ENCODE measurements at places on chromosomes 7 and 10.

- DNase-seq = no peak
These were observed 298.6 kb downstream of the EXOC4 start for GRCh38 chr7:133551466-133551865.

DNA sequence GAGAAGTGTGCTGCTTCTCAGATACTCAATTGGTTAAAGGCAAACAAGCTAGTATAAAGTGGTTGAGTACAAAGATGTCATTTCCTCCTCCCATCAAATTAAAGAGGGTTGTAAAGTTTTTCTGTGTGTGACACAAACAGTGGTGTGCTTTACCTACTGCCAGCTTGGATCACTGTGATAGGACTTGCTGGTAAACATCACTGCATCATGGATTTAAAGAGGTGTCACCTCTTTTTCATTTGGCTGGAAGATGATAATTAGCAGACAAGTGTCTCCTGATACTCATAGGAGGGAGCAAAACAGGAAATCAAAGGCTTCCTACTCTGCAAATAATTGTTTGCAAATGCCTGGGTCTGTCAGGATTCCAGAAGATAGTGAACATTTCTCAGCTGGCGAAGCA is 200.5 kb downstream of the MDFIC start:
- no peak for DNase-seq

DNA sequence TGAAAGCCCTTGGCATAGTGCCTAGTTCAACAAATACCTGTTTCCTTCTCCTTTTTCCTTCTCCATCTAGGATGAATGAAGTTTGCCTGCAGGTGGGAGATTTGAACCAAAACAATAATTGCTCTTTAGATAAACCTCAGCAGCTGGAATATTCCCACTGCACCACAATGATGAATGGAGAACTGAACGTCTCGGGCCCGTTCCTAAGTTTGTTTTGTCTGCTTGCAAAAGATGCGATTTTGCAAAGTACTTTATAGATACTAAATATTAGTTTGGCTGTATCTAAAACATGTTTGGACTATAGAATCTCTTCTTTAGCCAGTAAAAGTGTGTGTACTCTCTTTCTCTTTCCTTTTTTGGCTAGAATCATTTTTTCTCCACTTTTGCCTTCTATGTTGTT is 75.8 kb upstream of the BMPER start:
- DNase-seq = no peak

DNA sequence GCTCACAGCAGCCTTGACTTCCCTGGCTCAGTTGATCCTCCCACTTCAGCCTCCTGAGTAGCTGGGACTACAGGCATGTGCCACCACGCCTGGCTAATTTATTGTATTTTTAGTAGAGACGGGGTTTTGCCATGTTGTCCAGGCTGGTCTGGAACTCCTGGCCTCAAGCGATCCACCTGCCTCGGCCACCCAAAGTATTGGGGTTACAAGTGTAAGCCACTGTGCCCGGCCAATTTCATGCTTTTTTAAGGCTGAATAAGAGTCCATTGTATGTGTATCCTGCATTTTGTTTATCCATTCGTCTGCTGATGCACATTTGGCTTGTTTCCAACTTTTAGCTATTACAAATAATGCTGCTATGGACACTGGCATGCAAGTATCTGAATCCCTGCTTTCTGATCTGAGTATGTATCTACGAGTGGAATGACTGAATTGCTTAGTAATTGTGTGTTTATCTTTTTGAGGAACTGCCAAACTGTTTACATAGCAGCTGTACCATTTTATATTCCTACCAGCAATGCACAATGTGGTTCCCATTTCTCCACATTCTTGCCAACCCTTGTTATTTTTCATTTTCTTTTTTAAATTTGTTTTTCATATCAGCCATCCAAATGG is 37.3 kb upstream of the TPST1 start:
- DNase-seq = no peak

DNA sequence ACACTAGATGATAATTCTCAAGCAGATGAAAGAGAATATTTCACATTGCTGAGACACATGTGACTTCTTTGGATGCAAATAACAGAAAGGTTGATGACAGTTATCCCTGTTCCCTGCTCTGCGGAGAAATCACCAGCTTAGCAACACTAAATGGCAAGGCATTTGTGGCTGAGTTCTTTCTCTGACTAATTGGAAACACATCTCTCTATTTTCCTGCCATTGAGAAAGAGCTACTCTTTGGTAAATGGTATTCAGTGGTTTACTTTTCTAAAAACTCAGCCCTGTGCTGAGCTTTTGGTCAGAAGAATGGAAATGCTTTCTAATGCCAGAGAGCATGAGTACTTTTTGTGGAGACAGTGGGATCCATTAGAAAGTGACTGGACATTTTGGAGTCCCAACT is 771.4 kb downstream of the LRMDA start:
- DNase-seq = no peak

- DNase-seq = no peak
These were observed 55.1 kb downstream of the ANKMY2 start for GRCh38 chr7:16590424-16590823.

- DNase-seq = no peak
These were observed 44.0 kb upstream of the SVOPL start for GRCh38 chr7:138745189-138745588.

- DNase-seq = no peak
These were observed 596.5 kb upstream of the POT1 start for GRCh38 chr7:125526092-125526491.

DNA sequence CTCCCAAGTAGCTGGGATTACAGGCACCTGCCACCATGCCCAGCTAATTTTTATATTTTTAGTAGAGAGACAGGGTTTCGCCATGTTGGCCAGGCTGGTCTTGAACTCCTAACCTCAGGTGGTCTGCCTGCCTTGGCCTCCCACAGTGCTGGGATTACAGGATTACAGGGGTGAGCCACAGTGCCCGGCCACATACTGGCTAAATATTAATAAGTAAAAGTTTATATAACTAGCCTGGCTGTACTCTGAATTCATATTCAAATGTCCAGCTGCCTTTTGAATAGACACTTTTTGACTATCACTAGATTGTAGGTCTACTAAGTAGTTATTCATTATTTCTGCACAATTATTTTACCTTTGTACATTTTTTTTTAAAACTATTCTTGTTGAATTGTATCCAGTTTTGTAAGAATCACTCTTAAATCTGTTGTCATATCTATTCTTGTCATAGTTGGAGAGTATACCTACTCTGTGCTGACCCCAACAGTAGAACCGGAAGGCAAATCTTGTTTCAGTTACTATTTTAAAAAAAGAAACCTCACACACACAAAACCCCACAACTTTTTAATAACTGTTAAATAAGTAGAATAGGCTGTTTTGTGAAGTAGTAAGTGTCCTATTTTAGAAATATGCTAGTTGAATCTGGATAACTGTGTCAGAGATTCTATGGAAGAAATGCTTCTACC is 29.6 kb downstream of the MINPP1 start:
- DNase-seq = no peak

GRCh38 chr7:157795199-157795598 is 458.4 kb downstream of the DNAJB6 start:
- DNase-seq = no peak

DNA sequence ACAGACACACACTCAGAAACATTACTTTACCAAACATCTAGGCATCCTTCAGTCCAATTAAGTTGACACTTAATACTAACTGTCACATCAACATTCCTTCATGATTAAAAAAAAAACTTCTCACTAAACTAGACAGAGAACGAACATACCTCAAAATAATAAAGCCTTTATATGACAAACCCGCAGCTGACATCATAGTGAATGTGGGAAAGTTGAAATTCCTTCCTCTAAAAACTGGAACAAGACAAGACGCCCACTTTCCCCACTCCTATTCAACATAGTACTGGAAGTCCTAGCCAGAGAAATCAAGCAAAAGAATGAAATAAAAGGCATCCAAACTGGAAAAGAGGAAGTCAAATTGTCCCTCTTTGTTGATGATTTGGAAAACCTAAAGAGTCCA is 96.9 kb upstream of the PPP1R9A start:
- no peak for DNase-seq

DNA sequence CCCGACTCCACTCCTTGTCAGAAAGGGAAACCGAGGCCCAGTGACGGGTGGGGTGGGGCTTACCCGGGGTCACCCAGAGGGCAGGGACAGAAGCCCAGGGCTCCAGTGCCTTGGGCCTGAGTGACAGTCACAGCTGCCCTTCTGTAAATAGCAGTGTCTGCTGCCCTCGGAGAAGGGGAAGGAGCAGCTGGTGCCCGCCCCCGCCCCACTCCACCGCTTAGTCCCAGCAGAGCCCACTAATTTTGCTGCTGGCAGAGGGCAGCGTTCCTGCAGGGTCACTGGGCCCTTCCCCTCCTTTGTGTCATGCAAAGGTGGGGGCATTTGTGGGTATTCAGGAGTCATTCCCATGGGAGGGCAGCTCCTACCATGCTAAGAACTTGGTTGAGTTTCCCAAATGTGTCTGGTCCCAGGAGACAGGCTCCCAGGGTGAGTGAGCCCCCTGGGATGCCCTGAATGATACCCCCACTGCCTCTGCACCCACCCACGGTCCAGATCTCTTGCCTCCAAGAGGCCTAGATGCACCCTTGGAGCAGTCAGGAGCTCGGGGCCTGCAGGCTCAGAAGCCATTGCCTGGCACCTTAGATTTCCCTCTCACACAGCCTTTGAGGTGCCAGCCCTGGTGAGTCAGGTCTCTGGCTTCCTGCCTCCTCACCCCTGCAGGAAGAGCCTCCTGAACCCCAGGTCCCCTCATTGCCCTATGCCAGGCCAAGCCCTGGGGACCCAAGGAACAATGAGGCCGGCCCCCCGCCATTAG is 17.2 kb downstream of the SH2B2 start:
- no peak for DNase-seq

- no peak for DNase-seq
These were observed 802.9 kb upstream of the COBL start for GRCh38 chr7:52119537-52119936.

GRCh38 chr10:14652067-14652466 is 122.6 kb downstream of the FAM107B start:
- DNase-seq = no peak

GRCh38 chr7:7569081-7569527 is 2.4 kb downstream of the MIOS start:
- no peak for DNase-seq

- no peak for DNase-seq
These were observed 5.6 kb upstream of the TASOR2 start for GRCh38 chr10:5679037-5679435.

DNA sequence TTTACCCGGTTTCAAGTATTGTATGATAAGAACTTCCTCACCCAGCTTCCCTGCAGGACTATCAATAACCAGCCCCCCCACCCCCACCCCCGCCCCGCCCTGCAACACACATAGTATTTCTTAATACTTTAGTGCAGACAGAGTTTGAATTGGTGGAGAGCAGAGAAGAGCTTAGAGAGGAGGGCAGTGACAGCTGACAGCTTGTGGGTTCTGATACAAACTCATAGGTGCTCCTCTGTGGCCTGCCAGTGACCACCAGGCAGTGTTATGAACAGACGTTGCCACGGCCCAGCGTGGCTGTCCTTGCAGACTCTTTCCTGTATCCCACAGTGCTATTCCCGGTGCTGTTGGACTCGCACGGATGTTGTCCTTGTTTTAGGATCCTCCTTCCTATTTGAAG is 186.9 kb upstream of the ADO start:
- no peak for DNase-seq

Measured in endothelial cell (in vitro differentiated cells).